ENCODE measurements at places on chromosomes 11 and 22.
A peak's percentile ranks its signal among the peaks of the same experiment; 100 is the strongest.

DNA sequence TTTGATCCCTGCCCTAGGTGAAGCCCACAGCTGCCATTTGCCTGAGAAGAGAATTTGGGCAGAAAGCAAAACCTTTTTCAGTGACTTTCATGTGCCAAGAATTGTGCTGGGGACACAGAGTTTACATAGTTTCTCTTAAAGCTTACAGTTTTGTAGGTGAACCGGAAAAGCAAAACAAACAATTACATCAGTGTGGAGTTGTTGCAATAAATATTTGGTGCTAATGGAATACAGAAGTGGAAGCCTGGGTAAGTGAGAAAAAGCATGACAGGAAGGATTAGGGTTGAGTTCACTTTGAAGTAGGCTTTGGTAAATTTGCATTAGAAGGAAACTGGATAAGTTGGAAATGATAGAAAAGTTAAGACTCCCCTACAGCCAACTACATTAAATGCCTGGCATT lies 82.7 kb downstream of the RASSF10 start:
- DNase-seq: no peak

DNA sequence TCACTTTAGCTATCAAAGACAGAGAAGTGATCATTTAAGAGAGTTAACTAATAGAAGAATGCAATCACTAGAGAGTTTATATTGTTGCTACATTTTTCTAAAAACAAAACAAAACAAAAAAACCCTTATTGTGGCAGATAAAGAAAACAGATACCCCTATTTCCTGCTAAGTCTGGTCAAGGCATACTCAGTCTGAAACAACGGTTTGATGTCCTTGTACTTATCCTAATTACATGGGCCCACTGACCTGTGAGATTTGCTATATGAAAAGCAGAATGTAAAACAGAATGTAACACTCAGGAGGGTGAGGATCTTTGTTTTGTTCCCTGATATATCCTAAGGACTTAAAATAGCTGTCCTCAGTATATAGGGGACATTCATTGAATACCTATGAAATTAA lies 24.6 kb downstream of the MAML2 start:
- no peak for DNase-seq

DNA sequence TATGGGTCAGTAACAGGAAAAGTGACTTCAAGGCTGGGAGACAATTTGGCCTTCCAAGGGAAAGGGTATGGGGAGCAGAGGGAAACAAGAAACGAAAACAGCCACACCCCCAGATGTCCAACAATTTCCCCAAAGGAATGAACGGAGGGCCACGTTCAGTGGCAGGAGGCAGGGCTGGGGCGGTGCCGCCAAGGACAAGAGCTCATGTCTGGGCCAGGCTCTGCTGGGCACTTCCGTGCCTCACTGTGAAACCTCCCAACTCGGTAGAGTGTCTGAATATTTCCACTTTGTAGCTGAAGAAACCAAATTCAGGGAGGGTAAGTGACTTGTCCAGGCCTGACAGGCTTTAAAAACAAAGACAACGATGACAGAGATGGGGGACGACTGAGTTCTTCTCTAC lies 11.9 kb downstream of the IFT27 start:
- no peak for DNase-seq

- DNase-seq: no peak
Measured at GRCh38 chr11:118342503-118343161, at the start of gene CD3D. CD3D (minus strand) TSS chr11:118342705; CDS start chr11:118342607, 98 bp downstream.

GRCh38 chr11:35424157-35424940 lies 5.0 kb upstream of the SLC1A2 start:
- no peak for DNase-seq

DNA sequence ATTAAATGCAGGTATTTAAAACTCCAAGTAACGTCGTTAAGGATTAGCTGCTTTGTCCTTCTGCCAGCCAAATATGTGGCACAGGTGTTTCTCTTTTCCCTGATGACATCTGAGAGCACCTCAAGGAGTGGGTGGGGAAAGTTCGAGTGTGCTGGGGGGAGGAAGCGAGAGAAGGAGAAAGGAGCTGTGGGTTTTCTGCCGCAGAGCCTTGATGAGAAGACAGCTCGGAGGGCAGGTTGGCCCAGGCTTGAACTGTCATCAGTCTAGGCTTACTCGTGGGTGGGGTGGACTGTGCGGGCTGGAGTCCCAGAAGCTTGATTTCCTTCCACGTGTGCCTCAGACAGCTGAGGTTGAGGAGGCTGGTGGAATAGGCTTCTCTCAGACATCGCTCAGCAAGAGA lies 15.2 kb upstream of the SORL1-AS1 start:
- no peak for DNase-seq

DNA sequence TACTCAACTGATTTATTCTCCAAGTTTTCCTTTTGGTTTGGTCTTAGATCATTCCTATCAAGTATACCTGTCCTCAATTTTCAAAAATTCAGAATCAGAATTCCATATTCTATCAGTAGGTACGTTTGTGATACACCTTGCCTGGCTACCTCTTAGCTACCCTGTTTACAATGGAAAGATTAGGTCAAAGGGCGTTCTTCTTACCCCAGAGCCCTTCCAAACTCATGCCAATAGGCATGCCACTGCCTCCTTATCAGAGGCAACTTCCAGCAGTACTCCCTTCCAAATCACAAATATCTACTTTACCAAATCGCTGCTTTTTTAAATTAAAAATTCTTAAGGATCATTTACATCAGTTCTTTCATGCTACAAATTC lies 1.0 kb downstream of the PATL1 start:
- DNase-seq: no peak

- no peak for DNase-seq
Measured at GRCh38 chr22:23835484-23836144, 3.2 kb downstream of the DERL3 start.

- DNase-seq: peak; percentile 15
Measured at GRCh38 chr11:5476186-5476819, 12.2 kb upstream of the OR52D1 start.

DNA sequence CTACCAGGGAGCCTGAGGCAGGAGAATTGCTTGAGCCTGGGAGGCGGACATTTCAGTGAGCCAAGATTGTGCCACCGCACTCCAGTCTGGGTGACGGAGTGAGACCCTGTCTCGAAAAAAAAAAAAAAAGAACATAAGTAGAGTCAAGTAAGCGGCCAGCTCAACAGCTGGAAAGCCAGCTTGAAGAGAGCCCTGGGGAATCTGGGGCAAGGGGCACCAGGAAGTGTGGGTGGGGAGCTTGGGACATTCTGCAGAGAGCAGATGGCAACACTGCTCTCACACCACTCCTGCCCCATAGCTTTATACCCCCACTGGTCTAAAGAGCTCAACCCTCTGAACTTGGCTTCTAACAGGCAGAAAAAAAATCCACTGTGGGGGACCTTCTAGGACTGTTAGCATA lies 505.6 kb downstream of the BUD13 start:
- no peak for DNase-seq

GRCh38 chr11:67605231-67606011 lies 1.3 kb upstream of the NDUFV1 start:
- DNase-seq: no peak

GRCh38 chr11:68584097-68584496 lies 100.2 kb upstream of the GAL start:
- DNase-seq: peak; percentile 50

DNA sequence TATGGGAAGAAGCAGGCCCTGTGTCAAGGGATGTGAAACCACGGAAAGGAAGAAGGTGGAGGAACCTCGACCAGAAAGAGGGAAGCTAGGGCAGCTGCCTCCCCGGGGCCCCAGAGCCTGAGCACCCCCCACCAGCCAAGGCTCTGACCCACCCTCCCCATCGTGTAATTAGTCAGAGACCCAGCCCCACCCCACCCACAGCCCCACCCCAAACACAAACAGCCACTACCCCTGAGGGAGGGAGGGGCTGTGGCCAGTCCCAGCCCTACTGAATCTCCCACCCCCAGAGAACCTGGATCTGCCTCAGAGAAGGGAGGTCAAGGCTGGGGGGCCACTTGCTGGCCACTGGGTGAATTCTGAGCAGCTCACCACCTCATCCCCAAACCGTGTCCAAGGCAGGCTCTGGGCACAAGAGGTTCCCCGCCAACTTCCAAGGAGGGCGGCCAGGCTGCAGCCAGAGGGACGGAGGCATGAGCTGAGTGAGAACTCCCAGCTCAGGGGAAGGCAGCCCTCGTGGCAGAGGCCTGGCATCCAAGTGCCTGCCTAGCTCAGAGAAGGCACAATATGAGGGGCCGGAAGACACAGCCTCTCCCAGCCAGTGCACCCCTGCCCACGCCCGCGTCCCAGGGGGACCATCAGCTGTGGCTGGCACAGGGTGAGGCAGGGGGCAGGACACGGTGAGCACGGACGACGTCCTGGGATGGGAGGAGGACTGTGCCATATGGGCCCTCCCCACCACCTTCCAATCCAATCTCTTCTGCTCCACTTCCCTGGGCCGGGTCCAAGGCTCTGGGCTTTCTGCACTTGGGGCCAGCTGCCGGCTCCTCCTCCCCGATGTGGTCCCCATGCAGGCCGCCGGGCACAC lies 2.7 kb downstream of the PLXNB2 start:
- DNase-seq: no peak

DNA sequence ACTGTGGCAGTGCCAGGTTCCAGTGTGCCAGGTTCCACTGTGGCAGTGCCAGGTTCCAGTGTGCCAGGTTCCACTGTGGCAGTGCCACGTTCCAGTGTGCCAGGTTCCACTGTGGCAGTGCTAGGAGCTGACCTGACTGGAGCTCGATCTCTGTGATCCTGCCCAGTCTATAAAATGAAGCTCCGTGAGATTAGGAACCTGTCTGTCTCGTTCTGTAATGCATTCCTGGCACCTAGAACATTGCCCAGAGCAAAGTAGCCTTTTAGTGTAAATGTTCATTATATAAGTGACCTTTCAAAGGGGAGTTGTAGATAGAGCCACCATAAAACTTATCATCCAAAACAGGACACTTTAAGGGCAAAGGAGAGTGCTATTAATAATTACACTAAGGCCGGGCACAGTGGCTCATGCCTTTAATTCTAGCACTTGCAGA lies 36.0 kb downstream of the ART5 start:
- DNase-seq: no peak

GRCh38 chr11:122872046-122872445 lies 10.5 kb upstream of the JHY start:
- DNase-seq: no peak

DNA sequence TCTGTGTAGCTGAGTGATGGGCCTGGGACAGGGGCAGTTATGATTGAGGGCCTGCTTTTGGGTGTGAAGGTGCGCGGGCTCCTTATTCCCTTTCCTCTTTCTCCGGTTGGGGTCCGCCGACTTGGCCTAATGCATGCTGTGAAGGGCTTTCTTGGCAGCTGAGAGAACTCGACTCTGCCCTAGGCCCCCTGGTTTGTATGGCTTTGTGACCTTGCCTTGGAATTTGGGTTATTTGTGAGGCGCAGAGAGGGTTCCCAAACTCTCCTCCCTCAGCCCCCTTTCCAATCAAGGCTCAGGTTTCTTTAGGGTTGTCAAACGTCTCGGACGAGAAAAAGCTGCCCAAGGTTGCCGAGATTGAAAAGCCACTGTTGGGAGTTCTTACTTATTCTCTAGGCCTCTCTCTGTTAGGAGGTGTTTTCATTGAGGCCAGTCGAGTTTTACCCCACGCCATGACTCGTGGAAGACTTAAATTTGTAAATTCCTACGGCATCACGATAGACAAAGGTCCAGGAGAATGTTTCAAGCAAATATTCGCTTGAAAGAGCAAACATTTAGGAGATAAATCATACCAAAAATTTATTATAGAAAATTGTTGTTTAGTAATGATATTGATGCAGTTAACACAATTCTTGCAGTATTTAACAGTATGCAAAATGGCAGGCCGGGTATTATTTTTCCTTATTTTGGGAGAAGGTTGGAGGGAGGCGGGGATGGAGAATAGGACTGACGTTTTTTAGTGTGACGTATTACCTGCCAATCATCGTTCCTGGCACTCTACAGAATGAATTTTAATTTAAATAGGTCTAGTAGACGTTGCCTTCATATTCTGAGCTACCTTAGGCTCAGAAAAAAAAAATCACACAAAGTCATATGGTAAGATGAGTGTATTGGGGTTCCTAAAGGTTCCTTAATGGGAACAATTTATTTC lies 689 bp downstream of the PDHX start:
- DNase-seq: no peak

GRCh38 chr22:44824271-44824670 lies 71.9 kb downstream of the ARHGAP8 start:
- DNase-seq: no peak

DNA sequence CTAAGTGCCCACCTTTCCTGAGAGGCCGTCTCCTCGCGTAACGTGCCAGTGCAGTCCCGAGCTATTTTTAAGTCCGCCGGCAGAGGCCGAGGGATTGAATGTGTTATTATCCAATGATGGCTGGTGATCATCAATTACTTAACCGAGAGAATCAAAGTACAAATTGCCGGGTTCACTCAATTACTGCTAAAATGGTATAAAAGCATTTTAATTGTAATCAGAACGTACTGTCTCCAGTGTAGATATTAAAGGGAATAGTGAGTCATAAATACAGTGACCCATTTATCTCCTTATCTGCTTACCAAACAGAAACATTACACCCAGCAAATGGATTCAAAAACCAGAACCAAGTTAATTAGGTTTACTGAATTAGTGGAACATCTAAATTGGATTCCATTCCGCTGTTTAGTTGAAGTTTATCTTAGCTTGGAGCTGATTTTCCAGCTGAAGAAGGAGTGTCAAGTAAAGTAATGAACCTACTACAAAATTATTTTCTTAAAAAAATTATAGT lies 334.9 kb downstream of the BRD1 start:
- DNase-seq: no peak

DNA sequence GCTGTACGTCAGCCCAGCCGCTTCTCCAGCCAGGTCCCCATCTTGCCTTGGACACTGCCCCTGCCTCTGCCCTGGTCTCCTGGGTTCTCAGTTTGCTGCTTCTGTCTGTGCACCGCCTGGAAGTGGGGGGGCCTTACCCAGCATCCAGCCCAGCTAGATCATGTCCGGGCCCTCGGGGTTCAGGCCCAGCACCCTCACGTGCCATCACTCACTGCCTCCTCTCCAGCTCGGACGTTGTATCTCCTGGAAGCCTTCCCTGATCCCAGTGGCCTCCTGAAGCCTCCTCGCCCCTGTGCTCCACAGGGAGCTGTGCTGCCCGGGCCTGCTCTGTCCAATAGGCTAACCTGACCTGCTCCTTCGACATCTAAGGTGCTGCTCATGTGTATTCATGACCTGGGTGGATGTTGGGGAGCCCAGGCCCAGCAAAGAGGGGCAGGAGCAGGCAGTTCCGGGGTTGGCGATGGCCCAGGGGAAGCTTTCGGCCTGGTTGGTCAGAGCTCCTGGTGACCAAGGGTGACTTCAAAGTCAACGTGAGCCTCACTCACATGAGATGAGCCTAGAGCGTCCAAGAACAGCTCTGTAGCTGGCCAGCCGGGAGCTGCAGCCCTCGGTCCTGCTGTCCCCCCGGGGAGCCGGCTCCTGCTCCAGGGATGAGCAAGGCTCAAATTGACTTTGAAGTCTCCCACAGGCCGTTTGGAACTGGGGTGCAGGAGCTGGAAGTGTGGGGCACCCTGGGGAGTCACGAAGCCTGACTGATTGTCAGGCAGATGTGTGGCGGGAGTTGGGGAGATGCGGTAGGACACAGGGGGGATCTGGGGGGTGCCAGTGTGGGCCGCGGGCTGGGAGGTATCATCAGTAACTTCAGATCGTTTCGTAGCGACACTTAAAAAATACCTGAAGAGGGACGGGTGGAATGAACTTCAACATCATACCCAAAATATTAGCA lies 5.2 kb upstream of the ASCL2 start:
- no peak for DNase-seq
